Activated CD8-positive, alpha-beta memory T cell treated with anti-CD3 and anti-CD28 coated beads for 48 hours (primary cell): ENCODE measurements at places on chromosomes 3 and 15.

GRCh38 chr3:182609575-182610156, 183.6 kb upstream of the ATP11B start:
- no peak for DNase-seq

GRCh38 chr15:71440489-71441110, 325.3 kb downstream of the THSD4 start:
- no peak for DNase-seq

DNA sequence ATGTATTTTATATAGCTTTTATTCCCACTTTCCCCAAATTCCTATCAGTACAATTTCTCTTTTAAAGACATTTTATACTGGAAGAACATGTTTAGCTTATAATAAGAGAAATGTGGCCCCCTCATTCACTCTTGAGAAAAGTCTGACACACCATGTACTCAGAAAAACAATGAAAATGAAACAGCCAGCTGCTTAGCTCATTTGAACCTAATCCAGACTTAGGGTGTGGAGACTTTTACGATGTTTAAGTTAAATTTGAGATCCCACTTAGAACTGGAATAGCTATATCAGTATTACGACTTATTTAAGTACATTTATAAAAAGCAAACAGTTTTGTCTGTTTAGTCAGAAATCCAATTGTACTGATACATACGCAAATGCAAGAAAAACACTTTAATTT, 252.3 kb upstream of the ARRDC4 start:
- DNase-seq: no peak

DNA sequence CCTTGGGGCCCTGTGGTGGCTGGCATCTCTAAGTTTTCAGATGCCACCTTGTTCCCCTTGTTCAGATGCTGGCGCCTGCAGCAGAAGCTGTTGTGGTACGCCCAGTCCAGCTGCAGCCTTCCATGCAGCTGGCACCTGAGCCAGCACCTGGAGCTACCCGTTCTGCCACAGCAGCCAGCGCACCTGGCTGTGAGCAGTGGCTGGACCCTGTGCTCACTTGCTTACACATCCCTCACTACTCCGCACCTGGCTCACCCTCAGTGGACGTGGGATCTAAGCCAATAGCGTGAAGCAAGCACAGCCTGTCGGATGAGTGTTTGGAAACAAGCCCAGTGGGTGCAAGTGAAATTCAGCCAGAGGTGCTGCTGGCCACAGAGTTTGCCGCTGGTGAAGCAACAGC, 607.5 kb upstream of the BCHE start:
- DNase-seq: no peak

- no peak for DNase-seq
Measured at GRCh38 chr3:64578797-64579196, 109.0 kb downstream of the ADAMTS9 start.
